Fibroblast of skin of abdomen (primary cell): ENCODE measurements at places on chromosomes 3 and 15.

DNA sequence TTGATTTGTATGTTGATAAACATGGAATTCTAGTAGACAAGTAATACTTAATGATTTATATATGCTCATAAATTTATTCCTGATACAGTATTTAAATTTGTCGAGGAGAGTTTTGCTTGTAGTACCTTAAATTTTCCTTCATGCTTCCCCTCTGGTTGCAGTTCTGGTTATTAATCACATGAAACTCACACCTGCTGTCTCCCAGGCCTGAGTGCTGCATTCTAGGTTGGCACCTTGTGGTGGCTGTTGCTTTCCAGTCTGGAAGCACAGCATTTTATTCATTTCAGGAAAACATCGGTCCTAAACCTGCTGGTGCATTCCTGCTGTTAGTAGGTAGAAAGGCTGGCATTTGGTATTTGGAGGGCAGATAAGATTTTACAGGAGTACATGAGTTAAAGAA, 44.9 kb downstream of the ATP1B3 start:
- DNase-seq: no peak

DNA sequence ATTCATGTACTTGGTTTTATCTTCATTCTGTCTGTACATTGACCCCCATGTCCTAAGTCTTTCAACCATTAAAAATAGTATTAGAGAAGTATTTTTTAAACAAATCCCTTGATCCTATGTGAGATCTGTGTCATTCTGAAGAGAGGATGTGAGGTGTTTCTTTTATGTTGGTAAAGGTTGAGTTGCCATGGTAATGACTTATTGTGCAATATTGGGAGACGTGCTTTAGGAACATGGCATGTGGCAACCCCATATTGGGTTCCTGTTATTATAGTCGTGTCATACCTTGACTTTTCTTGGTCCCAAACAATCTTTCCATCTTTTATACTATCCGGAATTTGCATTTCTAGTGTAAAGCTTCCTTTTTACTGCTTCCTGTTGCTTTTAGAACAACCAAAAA, 203.1 kb downstream of the KCNAB1 start:
- DNase-seq: no peak

DNA sequence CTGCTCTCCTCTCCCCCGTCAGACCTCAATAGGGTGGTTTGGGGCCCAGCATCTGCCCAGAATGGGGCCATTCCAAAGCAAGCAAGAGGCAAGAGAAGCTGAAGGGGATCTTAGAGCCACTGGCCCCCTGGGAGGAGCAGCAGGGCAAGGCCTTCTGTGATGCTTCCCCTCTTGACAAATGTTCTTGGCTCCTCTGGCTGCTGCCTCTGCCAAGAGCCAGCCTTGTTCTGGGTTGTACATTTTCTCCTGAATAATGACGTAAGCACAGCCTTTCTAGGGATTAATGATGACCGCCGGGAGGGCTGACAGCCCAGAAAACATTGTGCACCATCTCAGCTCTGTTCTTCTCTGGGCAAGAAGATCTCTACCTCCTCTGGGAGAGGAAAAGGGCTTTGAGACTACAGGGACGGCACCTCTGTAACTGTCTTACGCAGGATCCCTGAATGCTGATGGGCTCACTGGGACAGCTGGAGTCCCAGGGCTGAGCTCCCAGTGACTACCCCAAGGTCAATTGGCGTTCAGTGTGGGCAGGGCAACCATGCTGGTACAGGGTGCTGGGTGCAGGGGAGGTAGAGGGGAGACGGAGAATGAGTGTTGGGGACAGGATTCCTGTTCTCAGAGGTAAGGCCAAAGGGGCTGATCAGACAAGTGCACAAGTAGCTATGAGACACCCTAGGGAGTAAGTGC, 253.3 kb downstream of the FAM43A start:
- no peak for DNase-seq

- DNase-seq: no peak
Observed at GRCh38 chr3:126438746-126439145, 36.9 kb downstream of the ZXDC start.

DNA sequence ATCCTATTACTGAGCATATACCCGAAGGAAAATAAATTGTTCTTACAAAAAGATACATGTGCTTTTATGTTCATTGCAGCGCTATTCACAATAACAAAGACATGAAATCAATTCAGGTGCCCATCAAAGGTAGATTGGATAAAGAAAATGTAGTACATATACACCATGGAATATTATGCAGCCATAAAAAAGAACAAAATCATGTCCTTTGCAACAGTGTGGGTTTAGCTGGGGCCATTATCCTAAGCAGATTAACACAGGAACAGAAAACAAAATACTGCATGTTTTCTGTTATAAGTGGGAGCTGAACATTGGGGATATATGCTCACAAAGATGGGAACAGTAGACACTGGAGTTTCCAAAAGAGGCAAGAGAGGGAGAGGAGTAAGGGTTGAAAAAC, 42.5 kb downstream of the SGO1 start:
- no peak for DNase-seq

GRCh38 chr15:95958382-95958781, 372.1 kb upstream of the NR2F2 start:
- no peak for DNase-seq

GRCh38 chr3:129305592-129306091, 27.0 kb downstream of the HMCES start:
- DNase-seq: peak; percentile 72

GRCh38 chr3:57057351-57057750, 3.1 kb upstream of the SPATA12 start:
- no peak for DNase-seq

- no peak for DNase-seq
Observed at GRCh38 chr3:30314757-30315325, 291.6 kb upstream of the TGFBR2 start.

- peak; percentile 93 for DNase-seq
Observed at GRCh38 chr3:185717121-185717520, 107.7 kb downstream of the IGF2BP2 start.

GRCh38 chr15:29636921-29637320, 185.3 kb downstream of the TJP1 start:
- DNase-seq: no peak

- peak; percentile 26 for DNase-seq
Observed at GRCh38 chr15:34119291-34119690, 17.4 kb downstream of the PGBD4 start.

- no peak for DNase-seq
Observed at GRCh38 chr3:159008401-159008800, 206.5 kb downstream of the MFSD1 start.

GRCh38 chr15:89769366-89769765, 6.8 kb upstream of the MESP2 start:
- no peak for DNase-seq

DNA sequence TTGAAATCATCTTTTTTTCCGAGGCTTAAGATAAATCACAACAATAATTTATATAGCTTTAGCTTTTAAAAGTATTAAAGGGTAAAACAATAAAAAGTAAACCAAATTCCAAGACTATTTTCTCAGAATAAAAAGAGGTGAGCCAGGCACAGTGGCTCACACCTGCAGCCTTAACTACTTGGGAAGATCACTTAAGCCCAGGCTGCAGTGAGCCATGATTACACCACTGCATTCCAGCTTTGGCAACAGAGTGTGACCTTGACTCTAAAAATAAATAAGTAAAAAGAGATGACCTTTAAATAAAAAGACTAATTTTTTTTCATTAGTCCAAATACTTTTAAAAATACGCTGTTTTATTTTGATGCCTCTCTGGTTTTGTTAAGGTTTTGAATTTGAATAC, 54.4 kb downstream of the C3orf80 start:
- no peak for DNase-seq

DNA sequence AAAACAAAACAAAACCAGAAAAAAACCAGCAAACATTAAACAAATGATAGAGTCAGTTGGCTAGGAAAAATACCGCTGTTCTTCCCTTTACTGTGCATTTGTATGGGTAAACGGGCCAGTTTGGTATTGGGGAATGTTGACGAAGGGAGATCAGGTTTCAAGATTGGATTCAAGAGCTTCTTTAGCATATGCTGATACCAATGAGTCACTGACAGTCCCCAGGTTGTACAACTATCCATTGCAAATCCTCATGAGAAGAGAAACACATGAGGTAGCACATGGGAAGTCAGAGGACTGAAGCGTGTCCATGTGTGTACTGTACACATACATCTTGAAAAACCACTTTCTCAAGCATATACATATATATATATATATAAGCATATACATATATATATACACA, 25.6 kb downstream of the TIGIT start:
- peak; percentile 61 for DNase-seq

DNA sequence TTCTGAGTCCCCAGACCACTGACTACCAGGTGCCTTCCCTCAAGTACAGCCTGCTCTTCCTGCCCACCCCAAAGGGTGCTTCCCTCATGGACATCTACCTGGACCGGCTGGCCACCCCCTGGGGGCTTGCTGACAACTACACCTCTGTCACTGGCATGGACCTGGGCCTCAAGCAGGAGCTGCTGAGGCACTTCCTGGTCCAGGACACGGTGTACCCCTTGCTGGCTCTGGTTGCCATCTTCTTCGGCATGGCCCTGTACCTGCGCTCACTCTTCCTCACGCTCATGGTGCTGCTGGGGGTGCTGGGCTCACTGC, 9.3 kb downstream of the DISP2 start:
- no peak for DNase-seq

DNA sequence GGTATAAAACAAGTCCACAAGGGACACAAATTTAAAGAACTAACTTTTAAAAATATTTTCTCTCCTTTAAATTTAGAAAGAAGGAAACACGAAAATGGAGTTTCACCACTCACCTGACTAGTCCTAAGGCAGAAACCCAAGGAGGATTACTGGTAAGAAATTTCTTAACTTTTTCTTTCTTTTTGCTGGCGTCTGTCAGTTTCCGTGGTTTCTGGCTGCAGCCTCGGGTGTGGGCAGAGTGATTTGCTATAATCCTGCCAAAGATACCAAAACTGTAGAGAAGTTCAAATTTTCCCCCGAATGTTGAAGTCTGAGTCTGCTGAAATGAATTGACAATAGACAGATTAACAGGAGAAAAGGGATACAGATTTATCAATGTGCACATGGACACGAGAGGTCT, 843.6 kb upstream of the ALCAM start:
- DNase-seq: no peak

DNA sequence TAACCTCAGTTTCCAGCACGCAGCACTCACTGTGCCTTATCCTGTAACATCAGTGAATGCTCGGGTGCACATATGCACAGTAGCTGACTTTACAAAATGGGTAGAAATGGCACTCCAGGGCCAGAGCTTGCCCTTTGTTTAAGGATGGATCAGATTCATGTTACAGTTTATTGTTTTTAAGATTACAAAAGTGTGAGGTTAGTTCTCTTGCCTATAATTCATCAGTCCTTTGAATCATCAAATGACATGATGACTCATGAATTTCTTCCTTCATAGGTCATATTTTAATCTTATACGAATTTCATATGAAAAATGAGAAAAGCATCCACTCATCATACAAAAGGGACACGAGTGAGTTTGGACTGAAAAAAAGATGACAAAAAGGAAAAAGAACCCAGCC, 545.3 kb downstream of the GBE1 start:
- peak; percentile 75 for DNase-seq

DNA sequence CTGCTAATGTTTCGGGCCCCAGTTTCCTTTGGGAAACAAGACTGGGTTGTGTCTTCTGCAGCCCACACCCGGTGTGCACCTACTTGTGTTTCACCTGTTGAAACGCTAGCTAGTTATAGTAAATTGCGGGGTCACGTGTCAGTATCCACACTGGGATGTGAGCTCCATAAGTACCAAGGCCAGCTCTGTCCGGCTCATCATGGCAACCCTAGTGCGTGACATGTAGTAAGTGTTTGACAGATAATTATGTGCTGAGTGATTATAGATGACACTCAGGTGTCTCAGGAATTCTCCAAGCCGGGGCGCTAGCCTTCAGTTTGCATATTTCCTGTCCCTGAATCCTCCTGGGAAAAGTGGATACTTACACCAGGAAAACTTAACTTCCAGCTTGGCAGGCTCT, 12.8 kb downstream of the APOD start:
- DNase-seq: no peak

DNA sequence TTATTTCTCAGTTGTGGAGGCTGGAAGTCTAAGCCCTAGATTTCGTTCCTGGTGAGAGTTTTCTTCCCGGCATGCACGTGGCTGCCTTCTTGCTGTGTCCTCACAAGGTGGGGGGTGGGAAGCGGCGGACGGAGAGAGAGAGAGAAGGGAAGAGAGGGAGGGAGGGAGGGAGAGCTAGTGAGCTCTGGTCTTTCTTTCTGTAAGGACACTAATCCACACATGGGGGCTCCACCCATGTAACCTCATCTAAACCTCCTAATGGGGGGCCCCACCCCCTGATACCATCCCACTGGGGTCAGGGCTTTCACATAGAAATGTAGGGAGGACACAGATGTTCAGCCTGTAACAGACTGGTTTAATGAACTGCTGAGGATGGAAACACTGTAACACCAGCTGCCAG, 7.3 kb downstream of the FBLN2 start:
- DNase-seq: no peak

DNA sequence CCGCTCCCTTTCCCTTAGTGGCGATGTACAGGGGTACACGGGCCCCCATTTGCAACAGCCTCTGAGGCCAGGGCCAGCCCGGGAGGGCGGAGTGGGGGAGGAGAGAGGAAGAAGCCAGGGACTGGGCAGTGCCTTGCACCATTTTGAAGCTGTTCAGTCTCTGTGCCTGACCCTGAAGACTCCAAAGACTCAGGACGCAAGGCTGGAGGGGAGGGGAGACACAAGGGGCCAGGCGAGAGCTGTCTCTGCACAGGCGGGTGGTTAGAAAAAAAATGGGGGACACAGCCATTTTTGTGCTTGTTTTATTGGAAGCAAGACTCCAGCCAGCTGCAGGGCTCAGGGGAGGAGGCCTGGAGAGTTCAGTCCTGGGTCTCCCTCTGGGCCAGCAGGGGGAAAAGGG, 1.6 kb downstream of the RPP25 start:
- no peak for DNase-seq

DNA sequence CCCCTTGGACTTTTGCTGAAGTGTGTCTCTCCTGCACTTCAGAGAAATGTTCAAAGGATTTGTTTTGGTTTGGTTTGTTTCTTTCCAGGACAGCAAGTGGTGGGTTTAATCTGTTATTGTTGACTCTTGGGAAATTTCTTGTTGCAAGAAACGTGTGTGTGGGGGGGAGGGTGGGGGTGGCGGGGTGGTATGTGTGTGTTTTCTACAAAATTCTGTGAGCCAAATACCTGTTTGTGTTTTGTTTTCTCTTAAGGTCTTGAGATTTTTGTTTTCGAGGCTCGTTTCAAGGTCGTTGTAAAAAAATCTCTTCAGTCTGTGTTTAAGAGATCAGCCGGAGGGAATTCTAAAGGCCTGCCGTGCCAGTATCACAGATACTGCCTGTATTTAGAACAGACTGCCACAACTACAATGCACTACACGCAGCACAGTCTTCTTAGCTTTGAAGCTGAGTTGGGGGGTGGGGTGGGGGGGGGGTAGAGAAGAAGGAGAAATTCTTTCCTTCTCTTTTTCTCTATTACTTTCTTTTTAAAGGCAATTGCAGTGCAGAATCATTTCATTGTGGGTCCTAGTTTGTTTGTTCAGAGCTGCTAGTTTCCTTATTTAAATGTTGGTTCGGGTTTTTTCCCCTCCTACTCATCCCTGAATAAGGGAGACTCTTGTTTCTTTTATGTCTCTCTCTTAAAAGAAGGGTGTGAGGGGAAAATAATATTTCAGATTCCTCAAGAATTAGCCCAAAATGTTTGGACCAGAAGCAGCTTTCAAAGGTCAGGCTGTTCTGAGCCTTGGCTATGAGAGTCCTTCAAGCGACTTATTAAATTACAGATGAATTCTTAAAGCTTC, 1.4 kb upstream of the BCL6 start:
- DNase-seq: no peak

- DNase-seq: peak; percentile 70
Observed at GRCh38 chr3:189862385-189862998, 231.3 kb downstream of the TP63 start.
